ENCODE measurements at places on chromosomes 16 and 17.

- DNase-seq: no peak
Measured at GRCh38 chr17:44990994-44991393, 22.9 kb upstream of the C1QL1 start.

DNA sequence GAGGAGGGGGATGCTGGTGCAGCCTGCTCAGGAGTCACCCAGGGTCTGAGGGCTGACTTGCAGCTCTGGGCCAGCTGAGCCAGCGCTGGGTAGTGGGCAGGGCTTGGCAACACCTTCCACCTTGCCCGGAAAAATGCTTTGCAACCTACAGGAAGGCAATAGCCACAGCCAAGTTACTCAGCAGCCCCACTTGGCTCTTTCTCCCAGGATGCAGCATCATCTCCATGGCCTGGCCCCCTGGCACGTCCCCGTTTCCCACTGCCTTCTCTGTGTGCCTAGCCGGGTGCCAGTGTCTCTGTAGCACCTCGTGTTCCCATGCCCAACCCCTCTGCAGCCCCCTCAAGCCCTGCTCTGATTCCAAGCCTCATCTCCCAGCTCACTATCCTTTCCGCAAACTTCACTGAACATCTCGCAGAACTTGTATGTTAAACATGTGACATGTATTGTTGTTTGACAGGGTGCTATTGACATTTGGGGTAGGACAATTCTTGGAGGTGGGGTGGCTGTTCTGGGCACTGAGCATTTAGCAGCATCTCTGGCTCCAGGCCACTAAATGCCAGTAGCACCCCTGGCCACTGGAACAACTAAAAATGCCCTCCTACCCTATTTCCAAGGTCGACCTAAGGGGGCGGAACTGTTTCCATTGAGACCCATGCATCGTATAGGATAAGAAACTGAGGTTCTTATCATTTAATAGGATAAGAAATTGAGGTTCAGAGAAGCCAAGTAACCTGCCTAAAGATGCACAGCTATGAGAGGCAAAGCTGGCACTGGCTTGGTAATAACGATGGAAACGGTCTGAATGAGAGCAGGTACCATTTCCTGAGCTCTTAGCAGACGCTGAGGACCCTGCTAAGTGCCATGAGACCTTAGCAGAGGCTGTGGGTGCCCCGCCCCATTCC is 12.2 kb downstream of the DEXI start:
- DNase-seq: peak; percentile 84

DNA sequence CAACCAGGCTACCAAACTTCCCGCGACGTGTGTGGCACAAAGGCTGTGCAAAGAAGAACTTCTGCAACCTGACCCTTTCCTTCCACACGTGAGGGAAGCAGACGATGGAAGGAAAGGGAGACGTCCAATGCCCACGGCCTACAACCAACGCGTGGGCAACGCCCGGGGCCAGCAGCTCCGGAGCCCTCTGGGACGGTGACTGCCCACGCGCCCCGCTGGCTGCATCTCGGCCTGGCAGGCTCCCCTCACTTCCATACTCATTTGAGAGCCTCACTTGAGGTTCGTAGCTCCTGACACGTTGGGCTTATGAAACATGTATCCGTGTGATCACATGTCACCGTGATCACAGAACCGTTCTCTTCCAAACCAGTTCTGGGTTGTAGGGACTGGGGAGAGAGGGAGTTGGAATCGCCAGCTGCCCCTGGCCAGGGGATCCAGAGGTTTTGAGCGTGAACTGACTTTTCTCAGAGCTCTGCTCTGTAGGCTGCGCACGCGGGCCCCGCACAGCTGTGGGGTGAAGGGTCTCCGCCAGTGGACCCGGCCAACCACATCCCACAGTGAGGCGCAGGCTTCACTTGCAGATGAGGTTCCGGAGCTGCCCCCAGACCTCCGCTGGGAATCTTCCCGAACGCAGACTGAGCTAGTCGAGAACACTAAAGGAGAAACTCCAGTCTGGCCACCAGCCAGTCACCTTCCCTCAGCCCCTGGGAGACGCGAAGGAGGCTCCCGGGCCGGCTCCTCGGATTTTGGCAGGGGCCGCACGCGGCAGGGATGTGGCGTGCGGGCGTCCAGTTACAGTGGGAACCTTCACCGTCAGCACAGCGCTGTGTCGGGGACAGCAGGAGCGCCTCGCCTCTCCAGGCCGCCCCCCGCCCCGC is 1.0 kb downstream of the LMF1 start:
- no peak for DNase-seq

DNA sequence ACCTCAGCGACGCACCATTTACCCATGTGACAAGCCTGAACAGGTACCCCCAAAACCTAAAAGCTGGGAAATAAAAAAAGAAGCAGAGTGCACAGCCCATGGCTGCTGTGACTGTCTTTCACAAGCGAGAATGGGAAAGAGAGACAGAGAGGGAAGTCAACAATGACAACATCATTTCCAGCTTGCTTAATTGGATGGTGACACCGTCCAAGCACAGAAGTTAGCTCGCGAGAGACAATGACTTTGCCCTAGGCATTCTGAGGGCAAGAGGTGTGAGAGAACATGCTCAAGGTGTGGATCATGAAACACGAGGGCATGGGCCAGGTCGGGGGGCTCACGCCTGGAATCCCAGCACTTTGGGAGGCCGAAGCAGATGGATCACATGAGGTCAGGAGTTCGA is 19.3 kb upstream of the NSMCE1 start:
- no peak for DNase-seq

DNA sequence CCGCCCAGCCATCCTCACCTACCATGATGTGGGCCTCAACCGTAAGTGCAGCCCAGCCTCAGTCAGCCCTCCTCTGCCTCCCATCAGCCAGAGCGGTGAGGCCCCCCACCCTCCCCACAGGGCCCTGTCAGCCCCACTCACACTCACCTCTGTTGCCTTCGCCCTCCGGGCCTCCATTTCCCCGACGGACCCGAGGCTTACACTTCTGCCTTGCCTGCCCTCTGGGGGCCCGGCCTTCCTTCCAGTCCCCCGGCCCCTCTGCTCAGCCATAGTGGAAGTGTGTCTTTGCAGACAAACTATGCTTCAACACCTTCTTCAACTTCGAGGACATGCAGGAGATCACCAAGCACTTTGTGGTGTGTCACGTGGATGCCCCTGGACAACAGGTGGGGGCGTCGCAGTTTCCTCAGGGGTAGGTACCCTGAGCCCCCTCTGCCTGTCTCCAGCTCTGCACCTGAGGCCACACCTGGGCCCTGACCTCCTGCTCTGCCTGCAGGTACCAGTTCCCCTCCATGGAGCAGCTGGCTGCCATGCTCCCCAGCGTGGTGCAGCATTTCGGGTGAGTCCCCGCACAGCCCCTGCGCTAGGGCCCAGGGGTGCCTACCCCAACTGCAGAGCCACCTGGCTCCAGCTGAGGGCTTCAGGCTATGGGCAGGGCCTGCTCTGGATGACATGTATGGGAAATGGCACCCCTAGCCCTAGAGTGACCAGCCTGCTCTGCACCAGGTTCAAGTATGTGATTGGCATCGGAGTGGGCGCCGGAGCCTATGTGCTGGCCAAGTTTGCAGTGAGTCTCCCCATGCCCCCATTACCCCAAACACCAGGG is 4.1 kb downstream of the NDRG4 start:
- no peak for DNase-seq

DNA sequence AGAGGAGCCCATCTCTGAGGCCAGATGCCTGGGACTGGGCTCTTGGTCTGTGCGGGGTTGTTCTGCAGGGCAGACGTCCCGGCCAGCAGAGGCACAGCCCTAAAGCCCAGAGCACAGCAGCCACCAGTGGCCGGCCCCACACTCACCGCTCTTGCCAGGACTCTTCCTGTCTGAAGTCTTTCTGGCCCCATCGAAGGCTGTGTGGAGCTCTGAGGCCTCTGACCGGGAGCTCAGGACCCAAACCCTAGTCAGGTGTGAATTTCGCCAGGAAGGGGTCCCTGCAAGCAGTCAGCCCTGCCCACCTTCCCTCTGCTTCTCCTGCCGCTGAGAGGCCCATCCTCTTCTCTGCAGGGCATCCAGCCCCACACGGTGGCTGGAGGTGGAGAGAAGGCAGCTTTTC is 10.7 kb downstream of the ACSF3 start:
- no peak for DNase-seq

DNA sequence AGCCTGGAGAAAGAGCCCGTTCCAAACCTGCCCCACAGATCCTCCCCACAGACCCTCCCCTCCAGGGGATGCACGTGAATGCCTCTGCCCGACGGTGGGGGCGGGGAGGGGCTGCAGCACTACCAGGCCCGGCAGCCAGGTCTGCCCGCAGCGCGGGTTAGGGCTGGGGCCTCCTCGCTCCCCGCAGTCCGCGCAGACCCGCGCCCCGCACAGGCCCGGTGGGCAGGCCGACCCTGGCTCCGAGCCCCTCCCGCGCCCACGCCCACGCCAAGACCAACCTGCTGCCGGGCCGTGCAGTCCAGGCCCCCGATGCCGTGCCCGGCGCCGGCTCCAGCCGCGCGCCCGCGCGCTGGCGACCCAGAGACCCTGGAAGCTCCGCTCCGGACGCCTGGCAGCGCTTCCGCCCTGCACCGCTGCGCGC is at the start of gene RPUSD1:
Gene RPUSD1, minus strand, starts transcription at position 404 of the 421 bp plus-strand sequence. CDS start 644 bp downstream, outside the sequence.
- no peak for DNase-seq

DNA sequence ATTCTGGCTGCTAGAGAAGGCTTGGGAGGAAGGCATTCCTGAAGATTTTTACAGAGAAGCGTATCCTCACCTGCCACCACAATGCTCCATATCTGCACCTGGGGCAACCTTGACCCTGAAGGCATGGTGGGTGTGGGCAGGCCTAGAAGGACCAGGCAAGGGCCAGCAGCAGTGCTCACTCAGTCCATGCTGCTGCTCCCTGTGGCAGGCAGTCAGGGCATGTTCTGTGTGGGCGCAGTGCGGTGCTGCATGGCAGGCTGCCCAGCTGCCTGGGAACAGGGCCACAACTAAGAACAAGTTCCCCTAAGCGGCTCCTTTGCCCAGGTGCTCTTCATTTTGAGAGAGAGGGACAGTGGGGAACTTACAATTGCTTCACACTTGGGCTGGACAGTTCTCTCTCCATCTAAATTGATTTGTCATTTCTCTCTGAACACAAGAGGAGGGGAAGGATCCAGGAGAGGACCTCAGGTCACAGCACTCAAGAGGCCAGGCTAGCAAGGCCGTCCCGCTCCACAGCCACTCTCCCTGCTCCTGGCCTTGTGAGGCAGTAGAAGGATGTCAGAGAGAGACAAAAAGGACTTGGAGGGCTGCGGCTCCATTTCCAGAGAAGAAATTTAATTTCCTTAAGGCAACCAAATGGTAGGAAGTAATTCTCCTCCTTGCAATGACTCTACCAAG is 158.8 kb downstream of the AATF start:
- peak; percentile 90 for DNase-seq

DNA sequence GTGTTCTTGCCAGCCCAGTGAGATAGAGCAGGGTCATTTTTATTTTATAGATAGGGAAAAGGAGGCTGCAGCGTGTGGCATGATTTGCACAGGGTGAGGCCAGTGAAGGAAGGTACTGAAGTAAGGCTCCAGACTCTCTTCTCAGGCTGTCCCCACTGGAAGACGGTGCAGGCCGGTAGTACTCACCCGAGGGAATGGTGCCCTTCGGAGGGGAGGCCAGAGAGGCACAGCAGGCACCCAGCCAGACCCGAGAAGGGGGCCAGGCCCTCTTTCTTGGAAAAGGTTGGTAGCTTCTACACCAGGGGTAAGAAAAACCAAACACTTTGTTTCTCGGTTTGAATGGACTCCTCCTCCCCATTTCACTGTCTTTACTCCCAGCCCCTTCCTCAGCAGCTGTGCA is 288 bp downstream of the ANKRD40CL start:
- no peak for DNase-seq

- DNase-seq: no peak
Measured at GRCh38 chr17:13306310-13306962, 288.6 kb upstream of the ELAC2 start.

GRCh38 chr17:77371117-77371887 is 230.5 kb downstream of the SEC14L1 start:
- DNase-seq: peak; percentile 17

DNA sequence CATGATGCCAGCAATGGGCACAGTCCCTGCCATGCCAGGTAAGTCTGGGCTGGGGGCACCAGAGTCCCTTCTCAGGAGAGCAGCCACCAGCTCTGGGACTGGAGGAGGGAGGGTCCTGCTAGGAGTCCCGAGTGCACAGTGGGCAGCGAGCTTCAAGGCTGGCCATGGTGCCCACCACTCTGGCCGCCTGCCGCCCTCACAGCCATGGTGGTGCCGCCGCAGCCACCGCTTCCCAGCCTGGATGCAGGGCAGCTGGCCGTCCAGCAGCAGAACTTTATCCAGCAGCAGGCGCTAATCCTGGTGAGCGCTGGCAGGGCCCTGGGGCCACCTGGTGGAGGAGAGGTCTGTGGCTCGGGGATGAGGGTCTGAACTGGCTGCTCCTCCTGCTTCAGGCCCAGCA is 17.9 kb upstream of the SMIM5 start:
- DNase-seq: no peak

DNA sequence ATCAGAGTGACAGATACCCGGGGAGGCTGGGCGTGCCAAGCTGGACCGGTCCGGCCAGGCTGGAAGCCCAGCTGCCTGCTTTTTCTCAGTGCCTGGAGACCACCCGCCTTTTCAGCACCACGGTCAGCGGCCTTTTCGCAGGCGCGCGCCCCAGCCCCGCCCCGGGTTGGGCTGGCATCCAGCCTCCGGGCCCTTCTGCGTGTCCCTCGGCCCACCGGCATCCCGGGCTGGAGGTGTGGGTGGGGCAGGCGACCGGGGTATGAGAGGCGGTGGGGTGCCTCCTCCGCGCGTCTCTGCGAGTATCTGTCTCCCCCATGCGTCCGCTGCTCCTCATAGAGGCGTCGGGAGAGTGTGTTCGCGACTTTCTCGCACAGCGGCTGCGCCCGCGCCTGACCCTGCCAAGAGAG is 102.5 kb downstream of the MRM1 start:
- DNase-seq: peak; percentile 41

GRCh38 chr17:57253362-57254065 is 2.8 kb upstream of the MSI2 start:
- DNase-seq: no peak

- DNase-seq: peak; percentile 73
Measured at GRCh38 chr16:85615014-85615851, 2.1 kb downstream of the GSE1 start.

Measured in right lobe of liver (tissue), 6 donors.